Dermis microvascular lymphatic vessel endothelial cell (primary cell): ENCODE measurements at places on chromosomes 1 and 21.

DNA sequence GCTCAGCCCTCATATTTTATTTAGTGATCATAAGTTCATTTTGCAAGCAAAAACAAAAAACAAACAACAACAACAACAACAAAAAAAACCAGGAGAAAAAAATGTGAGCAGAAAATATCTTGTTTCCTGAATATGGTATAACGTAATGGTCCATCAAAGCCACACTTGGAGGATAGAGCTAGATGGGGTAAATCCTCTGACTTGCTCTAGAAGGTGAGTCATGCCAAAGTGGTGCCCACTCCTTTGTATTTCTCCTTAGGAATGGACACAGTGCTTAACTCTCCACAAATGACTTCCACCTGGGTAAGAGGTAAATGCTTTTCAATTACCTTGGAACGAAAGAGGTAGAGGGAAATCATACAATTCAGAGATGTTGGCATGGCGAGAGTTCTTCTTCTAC is 20.6 kb downstream of the PROX1 start:
- no peak for DNase-seq

GRCh38 chr1:94803517-94804441 is 16.4 kb upstream of the SLC44A3 start:
- no peak for DNase-seq

DNA sequence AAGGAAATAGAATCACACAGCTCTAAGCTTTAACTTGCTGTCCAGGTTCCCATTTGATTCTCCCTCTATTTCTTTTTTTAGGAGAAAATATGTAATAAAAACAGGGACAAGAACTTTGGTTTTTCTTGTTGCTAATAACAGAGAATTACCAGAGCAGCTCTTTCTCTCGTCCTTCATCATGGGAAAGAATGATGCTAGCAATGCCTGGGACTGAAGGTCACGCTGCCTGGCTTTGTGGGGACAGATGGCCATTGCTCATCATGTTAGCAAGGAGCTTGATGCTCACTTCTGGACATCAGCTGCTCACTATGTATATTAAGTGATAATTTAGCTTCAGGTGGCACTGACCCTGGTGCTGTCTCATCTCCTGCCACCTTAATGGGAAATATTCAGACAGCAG is 77.3 kb upstream of the AKT3 start:
- no peak for DNase-seq

DNA sequence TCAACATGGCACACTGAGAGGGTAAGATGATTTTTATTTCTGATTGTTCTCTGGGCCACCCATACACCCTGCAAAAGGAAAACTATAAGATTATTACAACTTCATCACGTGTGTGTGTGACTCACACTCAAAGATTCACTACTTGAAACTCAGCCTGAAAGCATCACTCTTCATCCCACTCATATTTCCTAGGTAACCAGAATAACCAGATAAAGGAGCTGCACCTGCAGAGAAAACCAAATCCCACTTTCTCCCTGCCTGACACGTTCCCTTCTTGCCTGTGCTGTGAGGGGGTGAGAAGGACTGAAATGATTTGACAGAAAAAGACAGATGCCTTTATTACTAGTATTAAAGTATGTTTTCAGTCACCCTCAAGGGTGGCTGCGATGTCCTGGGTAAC is 131.6 kb downstream of the TGFBR3 start:
- no peak for DNase-seq

GRCh38 chr1:52424231-52424636 is 19.8 kb downstream of the PRPF38A start:
- DNase-seq = no peak
